Naive thymus-derived CD8-positive, alpha-beta T cell (primary cell): ENCODE measurements at places on chromosomes 16 and 17.
A peak's percentile ranks its signal among the peaks of the same experiment; 100 is the strongest.

DNA sequence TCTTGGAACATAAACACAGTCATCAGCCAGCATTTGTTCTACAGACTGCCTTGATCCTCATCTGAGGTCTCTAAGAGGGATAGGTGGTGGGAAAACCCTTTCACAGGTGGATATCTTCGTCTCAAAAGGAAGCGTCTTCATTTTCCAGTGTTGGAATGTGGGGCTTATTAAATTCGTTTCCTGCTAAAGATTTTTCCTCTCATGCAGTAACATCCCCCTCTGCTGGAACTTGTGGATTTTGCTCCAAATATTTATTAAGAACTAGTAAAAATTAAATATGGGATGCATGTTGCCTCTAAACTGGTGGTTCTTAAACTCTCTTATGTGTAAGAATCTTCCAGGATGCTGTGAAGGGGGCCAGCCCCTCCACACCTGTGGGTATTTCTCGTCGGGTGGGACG is 20.1 kb upstream of the MLYCD start:
- no peak for DNase-seq

- no peak for DNase-seq
These were observed 859.1 kb upstream of the GOT2 start for GRCh38 chr16:59593194-59593661.

- DNase-seq = peak; percentile 16
These were observed 63.3 kb upstream of the HSBP1 start for GRCh38 chr16:83744441-83744981.

DNA sequence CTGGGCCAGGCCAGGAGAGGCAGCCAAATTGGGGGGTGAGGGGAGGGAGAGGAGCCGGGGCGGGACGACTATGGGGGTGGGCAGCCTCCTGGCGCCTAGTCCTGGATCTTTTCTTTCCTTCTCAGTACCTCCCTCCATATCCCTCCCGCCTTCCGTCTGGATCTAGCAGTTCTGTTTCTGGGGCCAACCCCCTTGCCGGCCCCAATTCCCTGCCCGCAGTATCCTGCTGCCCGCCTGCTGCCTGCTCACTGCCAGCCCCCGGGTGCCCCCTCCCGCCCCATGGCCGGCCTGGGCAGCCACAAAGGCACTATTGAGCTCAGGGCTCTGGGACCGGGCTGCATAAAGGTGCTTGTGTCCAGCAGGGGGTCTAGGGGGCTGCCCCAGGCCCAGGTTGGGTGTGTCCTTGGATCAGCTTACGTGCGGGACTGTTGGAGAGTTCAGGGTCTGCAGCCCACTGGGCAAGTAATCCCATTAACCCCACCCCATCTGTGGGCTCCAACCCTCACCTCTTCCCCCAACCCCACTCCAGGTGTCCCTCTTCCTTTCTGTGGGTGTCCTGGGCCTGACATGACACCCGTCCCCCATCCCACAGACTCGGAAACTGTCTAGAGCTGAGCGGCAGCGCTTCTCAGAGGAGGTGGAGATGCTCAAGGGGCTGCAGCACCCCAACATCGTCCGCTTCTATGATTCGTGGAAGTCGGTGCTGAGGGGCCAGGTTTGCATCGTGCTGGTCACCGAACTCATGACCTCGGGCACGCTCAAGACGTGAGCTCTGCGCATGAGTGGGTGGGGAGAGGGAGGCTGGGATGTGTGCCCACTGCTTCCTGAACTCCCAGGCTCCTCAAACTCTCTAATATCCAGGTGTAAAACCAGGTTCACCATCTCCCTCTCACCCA is 2.0 kb downstream of the WNK4 start:
- no peak for DNase-seq

- no peak for DNase-seq
These were observed 32.8 kb downstream of the VAC14 start for GRCh38 chr16:70768203-70768580.

DNA sequence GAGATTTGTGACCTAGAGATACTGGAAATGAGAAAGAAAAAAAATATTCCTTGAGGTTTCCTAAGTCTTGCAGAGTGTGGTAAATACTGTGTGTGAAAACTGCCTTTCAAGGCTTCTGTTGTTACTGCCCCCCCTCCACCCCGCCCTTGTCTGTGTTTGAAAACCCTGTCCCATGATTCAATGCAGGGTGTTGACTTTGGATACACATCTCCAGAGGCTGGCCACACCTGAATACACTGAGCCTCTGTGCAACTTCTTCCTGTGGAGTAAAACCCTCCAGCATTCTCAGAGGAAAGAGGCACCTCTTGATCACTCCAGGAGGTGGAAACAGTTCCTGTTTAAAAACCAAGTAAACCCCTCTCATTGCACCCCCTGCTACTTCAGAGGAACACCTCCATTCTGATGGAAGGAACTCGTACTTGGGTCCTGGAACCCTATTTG is 123.0 kb upstream of the CACNG5 start:
- DNase-seq = no peak

- no peak for DNase-seq
These were observed 5.7 kb upstream of the LPO start for GRCh38 chr17:58232707-58233156.

GRCh38 chr17:47272491-47272890 is 18.9 kb downstream of the ITGB3 start:
- DNase-seq = no peak

- no peak for DNase-seq
These were observed 159.5 kb downstream of the CCDC182 start for GRCh38 chr17:57585341-57586195.

- DNase-seq = no peak
These were observed 841 bp upstream of the IGFALS start for GRCh38 chr16:1794221-1794871.

GRCh38 chr16:87216841-87217275 is 100.3 kb downstream of the C16orf95 start:
- no peak for DNase-seq

- DNase-seq = no peak
These were observed 33.0 kb downstream of the TBX4 start for GRCh38 chr17:61485067-61485775.

DNA sequence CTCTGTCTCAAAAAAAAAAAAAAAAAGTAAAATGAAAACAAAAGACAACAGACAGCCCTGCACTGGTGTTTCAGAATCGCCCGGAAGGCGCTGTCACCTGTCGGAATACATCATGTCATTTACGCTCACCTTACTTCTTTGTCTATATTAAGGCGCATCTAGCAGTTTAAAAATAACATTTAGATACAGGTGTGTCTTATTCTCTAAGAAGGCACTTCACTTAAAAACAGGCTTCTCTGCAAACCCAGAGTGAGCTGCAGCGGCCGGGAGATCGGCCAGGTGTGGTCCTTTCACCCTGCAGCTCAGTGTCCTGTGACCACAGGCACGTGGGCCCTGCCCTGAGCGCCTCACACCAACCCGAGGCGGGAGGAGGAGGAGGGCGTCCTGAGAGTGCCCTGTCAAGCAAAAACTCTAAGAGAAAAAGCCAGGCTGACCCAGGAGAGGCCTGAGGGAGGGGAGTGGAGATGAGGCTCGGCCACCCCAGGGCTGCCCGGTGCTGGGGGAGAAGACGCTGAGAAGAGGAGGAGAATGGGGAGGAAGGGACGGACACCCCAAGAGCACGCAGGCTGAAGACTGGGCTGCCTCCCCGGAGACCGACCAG is 3.3 kb upstream of the LMF1 start:
- DNase-seq = no peak

DNA sequence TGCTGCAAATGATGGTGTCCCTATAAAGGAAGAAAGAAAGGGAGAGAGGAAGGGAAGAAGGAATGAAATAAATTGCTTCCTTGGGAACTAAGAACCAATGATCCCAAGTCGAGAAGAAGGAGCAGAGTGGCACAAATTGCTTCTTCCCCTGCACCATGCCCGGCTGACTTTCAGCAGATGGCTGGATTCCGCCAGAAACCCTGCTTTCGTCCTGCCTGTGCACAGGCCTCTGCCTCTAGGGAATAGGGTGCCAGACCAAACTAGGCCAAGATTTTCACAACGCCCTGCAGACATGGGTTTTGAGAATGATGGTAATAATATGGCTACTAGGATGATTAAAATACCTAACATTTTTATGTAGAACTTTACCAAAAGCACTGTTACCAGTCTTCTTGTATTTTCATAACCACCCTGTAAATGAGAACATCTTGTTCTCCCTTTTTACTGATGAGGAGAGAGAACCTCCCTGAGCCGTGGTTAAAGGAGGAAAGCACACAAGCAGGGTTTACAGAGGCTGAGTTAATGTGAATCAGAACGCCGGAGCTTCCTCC is 122.1 kb upstream of the HSBP1 start:
- DNase-seq = no peak

DNA sequence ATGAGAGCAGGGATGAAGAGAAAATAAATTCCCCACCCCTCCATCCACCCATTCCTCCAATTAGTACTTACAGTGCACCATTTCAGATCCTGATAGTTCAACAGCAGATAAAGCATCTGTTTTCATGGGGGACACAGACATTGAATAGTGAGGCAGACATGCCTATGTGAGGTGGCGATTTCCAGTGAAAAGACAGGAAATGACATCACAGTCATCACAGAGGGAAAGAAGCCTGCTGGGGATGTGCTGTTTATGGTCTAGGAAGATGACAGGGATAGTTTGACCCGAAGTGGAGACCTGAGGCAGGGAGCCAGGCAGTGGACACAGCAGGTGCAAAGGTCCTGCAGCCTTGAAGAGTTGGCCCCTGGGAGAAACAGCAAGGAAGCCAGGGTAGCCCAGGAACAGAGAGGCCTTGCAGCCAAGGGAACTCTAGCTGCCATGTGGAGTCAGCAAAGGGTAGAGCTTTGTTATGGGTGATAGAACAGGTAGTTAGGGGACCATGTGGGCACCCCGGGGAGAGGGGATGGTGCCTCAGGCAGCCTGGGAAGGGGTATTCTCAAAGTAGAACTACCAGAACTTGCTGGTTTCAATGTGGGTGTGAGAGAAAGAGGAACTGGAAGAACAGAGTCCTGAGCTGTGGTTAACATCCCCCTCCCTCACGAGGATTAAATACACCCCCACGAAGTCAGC is 256.6 kb downstream of the CPPED1 start:
- no peak for DNase-seq

- no peak for DNase-seq
These were observed 31.3 kb upstream of the ANKRD40CL start for GRCh38 chr17:50798424-50799288.

- DNase-seq = no peak
These were observed 136.8 kb upstream of the XYLT1 start for GRCh38 chr16:17607609-17608008.

- DNase-seq = peak; percentile 35
These were observed 2.7 kb downstream of the HS3ST3B1 start for GRCh38 chr17:14303343-14304221.

- peak; percentile 35 for DNase-seq
These were observed 66.0 kb upstream of the ZNF423 start for GRCh38 chr16:49921791-49922456.

GRCh38 chr17:82794781-82795482 is 43.1 kb downstream of the TBCD start:
- DNase-seq = no peak

- DNase-seq = no peak
These were observed at the start of gene QRICH2 for GRCh38 chr17:76307966-76308338. Gene QRICH2 (minus strand): TSS chr17:76308276. CDS start chr17:76307998, 278 bp downstream.

DNA sequence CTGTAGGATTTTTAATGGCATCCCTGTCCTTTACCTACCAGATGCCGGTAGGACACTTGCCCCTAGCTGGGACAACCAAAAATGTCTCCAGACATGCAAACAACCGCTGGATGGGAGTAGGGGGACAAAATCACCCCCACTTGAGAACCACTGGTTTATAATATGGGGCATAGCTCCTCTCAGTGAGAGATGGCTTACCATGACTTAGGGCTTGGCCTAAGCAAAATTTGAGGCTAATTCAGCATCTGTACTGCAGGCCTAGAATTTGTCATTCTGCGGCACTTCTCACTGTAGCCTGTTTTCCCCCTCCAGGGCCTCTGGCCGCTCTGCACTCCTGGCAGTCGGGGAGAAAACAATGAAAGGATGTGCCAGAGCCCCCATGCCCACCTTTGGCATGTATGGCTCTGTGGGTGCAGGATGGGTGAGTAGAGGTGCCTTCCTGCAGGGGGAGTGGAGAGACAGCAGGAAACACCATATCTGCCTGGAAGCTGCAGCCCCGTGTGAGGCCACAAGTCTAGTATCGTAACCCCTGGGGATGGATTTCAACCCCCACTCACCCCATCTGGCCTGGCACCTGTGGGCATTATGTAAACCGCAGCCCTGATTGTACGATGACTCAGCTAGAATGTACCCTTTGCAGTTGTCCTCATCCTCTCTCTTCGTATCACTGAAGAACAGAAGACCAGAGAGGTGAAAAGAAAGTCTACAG is 268.1 kb downstream of the SOX9 start:
- DNase-seq = no peak

GRCh38 chr17:2108170-2108569 is 53.3 kb downstream of the HIC1 start:
- DNase-seq = no peak

DNA sequence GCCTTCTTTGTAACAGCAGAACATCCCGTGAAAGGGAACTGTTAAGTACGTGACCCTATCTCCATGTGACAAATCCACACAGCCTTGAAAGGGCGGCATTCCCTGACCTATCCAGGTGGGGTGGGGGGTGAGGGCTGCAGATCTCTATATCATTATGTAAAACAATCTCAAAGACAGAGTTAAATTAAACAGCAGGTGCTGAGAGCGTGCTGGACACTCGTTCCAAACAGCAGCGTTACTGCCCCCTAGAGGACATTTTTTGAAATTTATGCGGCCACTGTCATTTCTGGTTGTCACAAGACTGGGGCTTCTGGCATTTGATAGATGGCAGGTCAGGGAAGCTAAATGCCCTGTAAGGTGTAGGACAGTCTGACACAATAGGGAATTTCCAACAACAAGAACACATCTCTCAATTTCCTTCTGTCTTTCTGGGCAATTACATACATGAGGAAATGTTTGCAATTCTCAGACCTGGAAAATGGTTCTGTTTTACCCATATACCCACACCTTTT is 6.7 kb upstream of the SLC25A39 start:
- peak; percentile 56 for DNase-seq

DNA sequence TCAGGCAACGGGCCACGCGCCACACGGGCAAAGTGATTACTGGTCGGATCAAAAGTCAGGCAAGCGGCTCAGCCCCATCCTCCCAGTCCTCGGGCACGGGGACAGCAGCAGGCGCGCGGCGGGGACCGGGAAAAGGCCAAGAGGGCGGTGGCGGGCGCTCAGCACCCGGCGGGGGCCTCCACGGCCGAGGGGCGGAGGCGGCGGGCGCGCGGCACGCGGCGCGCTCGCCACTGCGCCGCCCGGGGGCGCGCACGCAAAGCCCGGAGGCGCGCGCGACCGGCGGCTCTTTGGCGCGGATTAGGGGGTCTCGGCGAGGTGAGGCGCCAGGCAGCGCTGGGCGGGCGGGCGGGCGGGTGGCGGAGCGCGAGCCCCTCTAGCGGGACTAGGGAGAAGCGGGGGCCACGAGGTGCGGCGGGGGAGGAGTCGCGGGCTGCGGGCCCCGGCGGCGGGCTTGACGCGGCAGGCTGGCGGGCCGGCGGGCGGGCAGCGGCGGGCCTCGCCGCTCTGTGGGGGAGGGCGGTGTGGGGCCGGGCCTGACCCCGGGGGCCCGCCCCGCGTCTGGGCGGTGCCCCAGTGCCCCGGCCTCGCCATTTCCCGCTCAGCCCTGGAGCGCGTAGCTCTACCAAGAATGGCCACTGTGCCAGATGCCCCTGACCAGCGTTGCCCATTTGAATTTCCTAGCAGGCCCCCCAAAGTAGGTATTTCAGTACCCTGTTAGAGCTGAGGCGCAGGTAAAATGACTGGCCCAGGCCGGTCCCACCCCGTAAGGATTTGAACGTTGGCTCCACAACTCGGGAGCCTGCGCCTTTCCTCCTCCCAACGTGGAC is at the start of the genes ACACA and TADA2A:
Gene ACACA (minus strand): TSS at position 202 of the 827 bp plus-strand sequence. CDS start 537 bp downstream, outside the sequence.
Gene TADA2A (plus strand): TSS at position 252 of the 827 bp plus-strand sequence. CDS start 4,480 bp downstream, outside the sequence.
- peak; percentile 71 for DNase-seq
